ENCODE measurements at places on chromosomes 6 and 20.

GRCh38 chr6:37236921-37237320, 20.7 kb upstream of the TBC1D22B start:
- no peak for DNase-seq

DNA sequence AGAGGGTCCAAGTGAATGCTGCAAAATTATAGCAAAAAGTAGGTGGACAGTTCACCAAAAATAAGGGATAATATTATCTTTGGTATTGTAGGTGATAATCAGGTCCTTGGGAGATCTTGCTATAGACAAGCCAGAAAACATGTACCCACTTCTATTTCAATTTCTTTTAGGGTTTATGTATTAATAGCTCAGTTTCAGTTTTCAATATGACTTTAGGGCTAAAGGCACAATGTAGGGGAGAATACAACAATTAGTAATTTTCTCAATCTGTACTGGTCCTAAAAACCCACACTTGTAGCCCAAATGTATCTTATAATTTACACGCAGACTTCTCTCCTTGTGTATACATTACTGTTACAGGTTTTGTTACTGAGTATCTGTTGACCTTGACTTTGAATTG, 307.0 kb upstream of the ID4 start:
- DNase-seq, result no peak

DNA sequence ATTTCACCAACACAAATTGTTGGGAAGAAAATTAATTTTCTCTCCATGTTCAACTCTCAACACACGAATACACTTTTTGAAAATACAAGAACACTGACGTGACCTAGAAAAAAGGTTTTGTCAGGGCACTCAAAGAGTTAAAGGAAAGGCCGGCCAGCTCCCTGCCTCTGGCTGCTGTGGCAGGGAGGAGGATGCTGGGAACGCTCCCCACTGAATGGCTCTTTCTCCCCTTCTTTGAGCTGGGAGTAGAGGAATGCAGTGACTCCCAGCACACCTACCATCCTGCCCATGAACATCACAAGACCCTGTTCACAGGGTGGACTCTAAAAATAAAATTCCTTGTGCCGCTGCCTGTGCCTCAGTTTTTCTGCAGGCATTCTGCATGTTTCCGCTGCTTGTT, 47.0 kb downstream of the MAP3K5 start:
- no peak for DNase-seq

- peak; percentile 95 for DNase-seq
These were observed 34.5 kb downstream of the SLX4IP start for GRCh38 chr20:10469599-10469998.

- peak; percentile 75 for DNase-seq
These were observed 36.1 kb upstream of the CHD6 start for GRCh38 chr20:41654292-41654691.

- no peak for DNase-seq
These were observed 21.6 kb downstream of the GPR6 start for GRCh38 chr6:109999740-110000139.

- DNase-seq, result no peak
These were observed 327.5 kb upstream of the EPHA7 start for GRCh38 chr6:93746892-93747291.

DNA sequence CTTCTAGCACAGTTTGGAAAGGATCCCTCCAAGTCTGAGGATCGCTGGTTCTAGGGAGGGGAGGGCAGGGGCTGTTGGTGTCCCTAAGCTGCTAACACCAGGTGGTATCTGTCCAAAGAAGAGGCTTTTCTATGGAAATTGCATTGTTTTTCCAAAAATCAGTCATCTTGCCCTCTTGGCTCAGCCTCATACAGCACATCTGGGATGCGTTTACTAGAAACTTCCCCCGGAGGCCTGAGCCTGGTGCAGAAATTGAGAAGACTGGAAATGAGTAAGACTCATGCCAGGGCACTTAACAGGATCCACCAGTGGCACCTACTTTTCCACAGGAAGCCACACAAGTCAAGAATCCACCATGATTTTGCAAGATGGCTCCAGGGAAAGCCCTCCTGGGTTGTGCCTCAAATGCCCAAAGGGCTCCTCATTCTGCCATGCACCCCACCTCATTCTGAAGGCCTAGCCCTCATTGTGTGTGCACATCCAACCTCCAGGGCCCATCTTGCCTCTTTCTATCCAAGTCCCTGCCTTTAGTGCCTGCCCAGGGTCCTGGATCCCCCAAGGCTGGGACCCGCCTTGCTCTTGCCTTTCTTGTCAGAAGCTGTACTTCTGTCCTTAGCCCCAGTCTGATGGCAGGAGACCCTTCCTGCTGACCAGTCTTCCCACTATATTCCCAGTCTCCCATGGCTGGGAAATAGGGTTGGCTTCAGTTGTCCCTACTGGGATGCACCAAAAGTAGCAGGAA, 97.6 kb downstream of the MRPL14 start:
- no peak for DNase-seq

DNA sequence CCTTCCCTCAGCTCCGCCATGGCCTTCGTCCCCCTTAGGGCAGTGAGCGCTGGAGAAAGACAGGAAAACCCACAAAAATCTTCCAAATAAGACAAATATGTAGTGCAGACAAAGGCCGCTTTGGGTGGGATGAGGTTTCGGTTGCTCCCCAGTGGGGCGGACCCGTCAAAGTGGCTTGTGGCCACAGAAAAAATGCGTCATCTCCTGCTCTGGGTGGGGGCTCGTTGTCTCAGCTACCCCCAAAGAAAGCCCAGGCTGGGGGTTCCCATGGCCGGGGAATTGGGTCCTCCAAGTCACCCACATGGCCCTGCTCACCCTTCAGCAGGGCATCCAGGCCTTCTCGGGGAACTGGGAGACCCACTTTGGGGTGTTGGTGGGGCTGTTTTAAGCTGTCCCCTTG, 21.9 kb upstream of the SCUBE3 start:
- no peak for DNase-seq

DNA sequence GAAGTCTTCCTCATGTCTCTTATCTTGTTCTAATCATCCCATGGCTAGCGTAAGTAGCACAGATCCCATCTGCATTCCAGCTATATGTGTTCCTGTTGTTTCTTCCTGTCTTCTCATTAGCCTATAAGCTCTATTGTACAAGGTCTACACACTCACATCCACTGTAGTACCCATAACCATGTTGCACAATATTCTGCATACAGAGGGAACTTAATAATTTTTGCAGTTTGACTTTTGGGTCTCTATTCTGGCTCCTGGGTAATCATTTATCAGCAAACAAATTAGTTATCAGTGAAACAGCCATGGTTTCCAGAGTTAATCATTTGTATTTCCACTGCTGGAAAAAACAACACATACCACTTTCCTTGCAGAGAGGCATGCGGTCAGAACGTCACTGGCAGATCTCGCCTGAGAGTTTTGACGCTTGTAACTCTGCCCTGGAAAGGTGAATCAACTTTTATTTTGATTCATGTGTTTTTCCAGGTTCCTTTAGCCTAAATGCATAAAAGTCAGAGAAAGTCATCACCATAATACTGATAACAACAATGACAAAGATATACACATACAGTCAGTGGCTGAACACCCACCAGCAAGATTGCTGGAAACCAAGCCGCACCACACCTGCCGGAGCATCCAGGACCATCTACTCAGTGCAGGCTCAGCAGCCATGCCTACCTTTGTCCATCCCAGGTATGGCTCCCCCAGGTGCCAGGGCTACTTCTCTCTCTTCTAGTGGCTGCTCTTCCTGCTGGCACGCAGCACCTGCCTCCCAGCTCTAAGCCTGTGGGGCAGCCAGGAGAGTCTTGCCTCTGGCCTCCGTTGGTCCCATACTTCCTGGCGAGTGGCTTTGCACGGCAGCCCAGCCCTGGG, 158.2 kb downstream of the QRSL1 start:
- no peak for DNase-seq

- no peak for DNase-seq
These were observed 12.7 kb upstream of the BAK1 start for GRCh38 chr6:33592595-33593413.

DNA sequence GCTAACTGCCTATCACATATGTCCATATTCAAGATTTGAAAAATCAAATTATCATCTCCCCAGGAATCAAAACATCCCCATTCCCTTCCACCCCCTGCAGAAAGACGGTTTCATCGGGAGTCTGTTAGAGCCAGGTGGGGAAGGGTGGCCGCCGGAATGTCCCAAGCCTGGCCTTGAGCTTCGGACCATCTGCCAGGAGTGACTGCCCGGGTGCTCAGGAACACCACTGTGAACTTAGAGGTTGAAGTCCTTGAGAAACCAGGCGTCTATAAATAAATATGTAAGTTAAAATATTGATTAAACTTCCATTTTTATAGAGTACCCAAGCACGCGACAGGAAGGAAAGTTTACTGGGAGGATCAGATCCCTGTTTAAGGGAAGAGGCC, 250.8 kb downstream of the DLL1 start:
- no peak for DNase-seq

- DNase-seq, result no peak
These were observed 34.9 kb downstream of the DCDC2 start for GRCh38 chr6:24322924-24323323.

DNA sequence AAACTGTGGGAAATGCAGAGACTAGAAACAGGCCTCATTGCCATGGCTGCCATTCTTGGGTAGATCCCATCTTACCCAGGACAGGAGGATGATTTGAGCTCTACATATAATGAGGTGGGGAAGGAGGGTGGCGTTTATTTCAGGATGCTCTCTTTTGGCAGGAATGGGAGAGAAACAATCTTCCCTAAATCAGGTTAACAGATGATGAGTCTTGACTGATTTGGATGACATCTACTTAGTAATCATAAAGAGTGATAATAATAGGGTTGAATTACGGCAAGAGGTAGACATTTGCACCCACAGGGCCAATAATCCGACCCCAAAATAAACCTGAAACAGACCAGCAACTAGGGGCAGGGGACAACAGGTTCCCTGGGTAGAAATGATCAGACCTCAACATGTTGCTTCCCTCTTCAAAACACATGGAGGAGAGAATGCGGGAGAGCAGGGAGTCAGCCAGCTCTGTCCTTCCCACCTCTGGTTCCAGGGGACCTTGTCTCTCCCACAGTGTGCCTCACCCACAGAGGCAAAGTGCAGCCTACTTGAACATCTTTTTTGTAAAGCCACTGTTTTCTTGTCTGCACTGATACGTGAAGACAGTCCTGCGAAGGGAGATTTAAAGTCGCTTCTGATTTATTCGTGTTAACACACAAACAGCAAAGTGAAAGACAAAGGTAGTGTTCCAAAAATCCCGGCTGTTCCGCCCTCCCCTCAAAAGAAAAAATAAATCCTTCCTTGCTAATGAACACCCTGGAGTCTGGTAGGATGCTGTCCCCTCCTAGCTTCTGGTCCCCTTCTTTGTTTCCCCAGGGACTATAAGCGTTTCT, 3.9 kb downstream of the FOXQ1 start:
- DNase-seq, result no peak

- no peak for DNase-seq
These were observed 105.4 kb downstream of the OGFRL1 start for GRCh38 chr6:71393981-71394432.

DNA sequence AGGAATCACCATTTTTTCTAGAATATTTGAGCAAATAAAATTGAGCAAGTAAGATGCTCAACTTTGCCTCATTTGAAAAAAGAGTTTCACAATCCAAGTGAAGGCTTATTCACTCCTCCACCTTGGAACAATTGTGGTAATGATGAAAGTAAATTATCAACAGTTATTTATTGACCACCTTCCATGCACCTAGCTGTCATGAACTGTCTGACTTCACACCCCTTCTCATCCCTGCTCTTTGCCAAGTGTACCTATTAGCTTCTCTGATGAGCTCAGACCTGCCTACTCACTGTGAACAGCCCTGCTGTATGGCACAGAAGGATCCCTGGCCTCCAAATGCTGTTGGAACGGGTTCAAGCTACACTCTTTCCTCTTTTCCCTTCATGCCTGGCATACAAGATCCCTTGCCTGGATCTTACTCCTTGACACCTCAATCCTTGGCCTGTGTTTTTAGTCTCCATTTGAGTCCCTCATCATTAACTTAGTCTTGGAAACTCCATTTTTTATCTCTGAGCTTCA, 99.0 kb upstream of the PREP start:
- DNase-seq, result no peak

GRCh38 chr6:120869397-120869796, 464.9 kb downstream of the TBC1D32 start:
- DNase-seq, result no peak

DNA sequence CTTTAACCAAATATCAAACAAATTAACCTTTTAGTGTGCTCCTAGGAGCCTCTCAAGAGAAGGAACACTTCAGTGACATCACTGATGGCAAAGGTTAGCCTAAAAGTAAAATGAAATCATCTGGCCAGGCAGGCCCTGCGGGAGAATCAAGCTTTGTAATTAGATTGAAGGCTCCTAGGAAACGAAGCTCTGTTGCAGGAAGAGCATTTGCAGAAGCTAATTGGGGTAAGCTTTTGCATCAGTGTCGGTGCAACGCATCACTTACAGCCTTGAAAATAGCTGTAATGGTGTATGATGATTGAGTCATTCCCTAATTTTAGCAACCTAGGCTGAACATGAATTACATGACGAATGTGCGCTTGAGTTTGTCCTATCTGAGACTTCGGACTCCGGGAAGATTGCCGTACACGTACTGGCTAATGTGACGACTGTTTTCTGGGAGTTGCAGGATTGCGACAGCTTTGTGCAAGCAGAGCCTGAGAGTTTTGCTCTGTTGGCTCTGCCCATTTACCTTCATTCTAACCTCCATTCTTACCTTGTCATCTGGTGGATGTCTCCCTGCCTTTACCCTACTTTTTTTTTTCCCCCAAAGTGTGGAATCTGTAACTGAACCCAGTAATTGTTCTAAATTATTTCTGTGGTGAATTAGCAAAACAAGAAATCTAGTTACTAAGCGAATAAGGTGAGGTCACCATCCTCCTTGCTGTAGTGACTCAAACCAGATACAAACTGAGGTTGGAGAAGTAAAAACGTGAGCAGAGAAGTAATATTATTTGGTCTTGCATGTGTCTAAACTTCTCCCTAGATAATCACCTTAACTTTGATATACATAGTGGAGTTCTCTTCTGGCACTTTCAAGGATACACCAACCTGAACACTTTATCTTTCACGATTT, 675.9 kb upstream of the CITED2 start:
- no peak for DNase-seq

GRCh38 chr6:143817621-143818020, 25.5 kb upstream of the LTV1 start:
- no peak for DNase-seq

GRCh38 chr6:38566295-38567030, 73.3 kb downstream of the BTBD9 start:
- no peak for DNase-seq

GRCh38 chr6:163094881-163095280, 319.6 kb upstream of the QKI start:
- no peak for DNase-seq

- no peak for DNase-seq
These were observed 24.1 kb downstream of the LRFN2 start for GRCh38 chr6:40563111-40563510.

- DNase-seq, result no peak
These were observed 41.4 kb upstream of the ANGPT4 start for GRCh38 chr20:957544-957943.

DNA sequence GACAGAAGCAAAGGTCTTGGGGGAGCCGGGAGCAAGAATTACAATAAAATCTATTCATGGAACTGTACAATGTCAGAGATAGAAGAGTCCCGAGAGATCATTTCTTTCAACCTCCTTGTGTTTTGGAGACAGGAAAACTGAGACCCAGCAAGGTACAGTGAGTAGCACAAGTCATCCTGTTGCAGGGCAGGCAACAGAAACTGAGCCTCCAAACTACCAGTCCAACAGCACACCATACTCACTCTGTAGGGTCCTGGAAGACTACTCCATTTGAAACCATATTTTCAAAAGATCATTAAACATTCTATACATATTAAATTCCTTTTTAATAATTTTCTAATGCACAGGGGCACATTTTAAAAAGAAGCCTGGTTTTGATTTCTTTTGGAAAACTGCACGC, 14.4 kb downstream of the ATXN1 start:
- no peak for DNase-seq
